ENCODE measurements at places on chromosomes 7 and 10.

DNA sequence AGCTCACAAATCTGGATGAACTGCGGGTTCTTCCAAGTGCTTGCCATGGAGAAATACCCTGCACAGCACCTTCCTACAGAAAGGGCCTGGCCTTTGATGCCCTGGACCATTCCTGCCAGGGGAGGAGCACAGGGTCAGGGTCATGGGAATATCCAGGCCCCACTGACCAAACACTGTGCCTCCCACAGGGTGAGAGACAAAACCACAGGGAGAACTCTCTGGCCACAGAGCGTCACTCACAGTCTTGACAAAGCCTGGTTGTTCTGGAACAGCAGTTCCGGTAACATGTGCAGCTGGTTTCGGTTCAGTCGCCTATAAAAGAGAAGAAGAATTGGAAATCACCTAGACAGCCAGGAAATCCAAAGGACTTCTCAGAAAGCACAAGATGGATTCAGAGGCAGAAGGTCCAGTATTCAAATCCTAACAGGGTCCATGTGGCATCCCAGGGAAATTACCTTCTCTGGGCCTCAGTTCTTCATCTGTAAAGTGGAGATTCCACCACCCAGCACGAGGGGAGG is 28.1 kb downstream of the SLIT1 start:
- no peak overlapping the region for H3K4me3 ChIP-seq
- no peaks in the 10 kb centered on the region for H3K27me3 ChIP-seq
- ATAC-seq, result peak; percentile 60
- H3K4me1 ChIP-seq, result peaks cover 15% of the 10 kb centered on the region

GRCh38 chr10:113967126-113967525 is 76.5 kb upstream of the ADRB1 start:
- no peaks in the 10 kb centered on the region for H3K27me3 ChIP-seq
- no peak for ATAC-seq
- H3K27ac ChIP-seq, result no peak overlapping the region
- H3K4me1 ChIP-seq, result peaks cover under 1% of the 10 kb centered on the region
- peaks cover 8% of the 10 kb centered on the region for H3K36me3 ChIP-seq
- no peak overlapping the region for H3K4me3 ChIP-seq

DNA sequence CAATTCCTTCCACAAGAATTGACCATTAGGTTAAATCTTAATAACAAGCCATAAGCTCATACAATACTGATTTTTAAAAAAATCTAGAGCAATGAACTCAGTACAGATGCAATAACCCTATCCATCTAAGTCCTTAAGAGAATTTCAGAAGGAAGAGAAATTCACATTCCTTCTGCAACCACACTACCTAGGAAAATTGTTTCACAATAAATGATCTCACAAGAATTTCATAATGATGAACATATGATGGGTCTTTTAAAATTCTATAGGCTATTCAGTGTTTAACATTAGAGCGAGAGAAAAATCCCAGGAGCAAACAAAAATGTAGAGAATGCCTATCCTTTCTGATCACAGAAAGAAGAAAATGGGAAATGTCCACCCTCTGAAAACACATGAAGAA is 70.0 kb upstream of the MAGI2 start:
- H3K4me1 ChIP-seq, result no peaks in the 10 kb centered on the region
- no peaks in the 10 kb centered on the region for H3K36me3 ChIP-seq
- H3K4me3 ChIP-seq, result no peak overlapping the region

DNA sequence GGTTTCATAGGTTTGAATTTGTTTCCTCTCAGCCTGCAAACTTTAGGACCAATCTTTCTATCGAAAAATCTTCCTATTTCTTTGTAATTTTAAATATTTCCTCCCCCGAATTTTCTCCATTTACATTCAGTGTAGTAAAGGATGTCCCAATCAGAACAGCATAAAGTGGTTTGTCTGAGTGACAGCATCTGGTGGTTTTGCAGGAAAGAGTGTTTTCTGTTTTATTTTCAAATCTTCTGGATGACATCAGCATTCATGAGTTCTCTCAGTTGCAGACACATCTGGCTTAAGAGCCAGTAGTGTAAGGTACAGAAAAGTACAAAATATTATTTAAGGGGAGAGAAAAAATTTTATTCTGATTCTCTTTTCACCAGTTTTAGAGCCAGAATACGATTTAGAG is 634.8 kb downstream of the PHTF2 start:
- no peak overlapping the region for H3K27ac ChIP-seq
- no peak for ATAC-seq
- H3K27me3 ChIP-seq, result no peaks in the 10 kb centered on the region
- no peak overlapping the region for H3K4me3 ChIP-seq
- H3K4me1 ChIP-seq, result no peaks in the 10 kb centered on the region
- H3K36me3 ChIP-seq, result no peaks in the 10 kb centered on the region

DNA sequence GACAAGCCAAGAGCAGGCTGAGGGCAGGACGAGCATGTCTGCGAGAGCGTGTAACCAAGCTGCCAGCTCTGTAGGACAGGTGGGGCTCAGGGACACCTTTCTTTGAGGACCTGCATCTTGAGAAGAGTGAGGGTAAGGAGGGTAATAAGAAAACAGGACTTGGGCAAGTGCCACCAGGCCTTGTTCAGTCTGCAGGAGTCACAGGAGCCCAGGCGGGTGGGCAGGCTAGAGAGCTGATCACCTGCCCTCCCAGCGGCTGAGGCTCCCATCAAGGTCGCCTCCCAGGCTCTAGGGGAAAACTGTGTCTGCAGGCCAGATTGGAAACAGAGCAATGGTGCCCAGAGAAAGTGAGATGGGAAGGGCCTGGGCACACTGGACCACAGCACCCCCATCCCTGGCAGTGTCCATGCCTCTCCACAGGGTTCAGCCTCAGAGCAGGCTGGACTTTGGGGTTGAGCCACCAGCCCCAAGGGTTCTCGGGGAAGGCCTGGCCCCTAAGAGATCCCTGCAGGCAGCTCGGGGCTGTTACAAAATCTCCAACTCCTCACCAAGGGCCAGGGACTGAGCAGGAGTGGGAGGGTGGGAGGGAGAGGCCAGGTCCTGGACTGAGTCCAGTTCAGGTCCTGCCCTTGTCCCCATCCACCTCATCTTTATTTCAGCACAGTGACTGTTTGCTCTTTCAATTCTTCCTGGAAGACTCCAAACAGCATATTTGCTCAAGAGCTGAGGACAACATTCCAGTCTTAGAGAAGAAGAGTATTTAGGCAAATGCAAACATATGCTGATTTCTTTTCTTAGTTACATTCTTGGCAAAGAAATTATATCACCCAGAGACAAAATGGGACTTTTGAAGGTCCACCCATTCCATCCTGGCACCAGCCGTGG is 161.9 kb downstream of the GRID1 start:
- H3K36me3 ChIP-seq, result no peaks in the 10 kb centered on the region
- no peaks in the 10 kb centered on the region for H3K4me1 ChIP-seq
- peaks cover 12% of the 10 kb centered on the region for H3K27me3 ChIP-seq
- no peak overlapping the region for H3K27ac ChIP-seq
- no peak for ATAC-seq

DNA sequence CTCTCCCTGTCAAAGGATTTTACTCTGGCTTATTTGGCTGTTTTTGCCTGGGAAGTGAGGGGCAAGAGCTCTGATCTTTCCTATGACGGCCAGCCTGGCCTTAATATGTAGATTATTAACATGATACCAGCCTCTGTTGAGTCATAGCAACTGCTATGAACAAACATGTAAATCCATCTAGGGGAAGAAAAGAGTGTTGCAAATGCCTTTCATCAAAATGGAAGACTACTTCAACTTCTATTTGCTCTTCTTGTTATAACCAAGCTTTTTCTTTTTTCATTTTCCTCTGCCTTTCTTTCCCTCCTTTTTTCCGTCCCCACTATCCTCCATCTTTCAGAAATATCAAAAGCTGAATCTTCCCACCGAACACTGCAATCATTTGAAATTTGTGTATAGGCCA is 46.6 kb downstream of the BTRC start:
- H3K36me3 ChIP-seq, result no peaks in the 10 kb centered on the region
- H3K27me3 ChIP-seq, result no peaks in the 10 kb centered on the region
- no peak for ATAC-seq
- no peak overlapping the region for H3K4me3 ChIP-seq
- peaks cover 15% of the 10 kb centered on the region for H3K4me1 ChIP-seq

GRCh38 chr7:154569916-154570315 is 433.0 kb downstream of the PAXIP1 start:
- H3K4me1 ChIP-seq, result no peaks in the 10 kb centered on the region
- H3K27me3 ChIP-seq, result no peaks in the 10 kb centered on the region
- no peak overlapping the region for H3K27ac ChIP-seq
- no peaks in the 10 kb centered on the region for H3K36me3 ChIP-seq

- H3K4me1 ChIP-seq, result peaks cover 22% of the 10 kb centered on the region
- no peaks in the 10 kb centered on the region for H3K36me3 ChIP-seq
- no peak for ATAC-seq
- no peaks in the 10 kb centered on the region for H3K27me3 ChIP-seq
These were observed 6.2 kb upstream of the CFAP58 start for GRCh38 chr10:104347295-104348045.

DNA sequence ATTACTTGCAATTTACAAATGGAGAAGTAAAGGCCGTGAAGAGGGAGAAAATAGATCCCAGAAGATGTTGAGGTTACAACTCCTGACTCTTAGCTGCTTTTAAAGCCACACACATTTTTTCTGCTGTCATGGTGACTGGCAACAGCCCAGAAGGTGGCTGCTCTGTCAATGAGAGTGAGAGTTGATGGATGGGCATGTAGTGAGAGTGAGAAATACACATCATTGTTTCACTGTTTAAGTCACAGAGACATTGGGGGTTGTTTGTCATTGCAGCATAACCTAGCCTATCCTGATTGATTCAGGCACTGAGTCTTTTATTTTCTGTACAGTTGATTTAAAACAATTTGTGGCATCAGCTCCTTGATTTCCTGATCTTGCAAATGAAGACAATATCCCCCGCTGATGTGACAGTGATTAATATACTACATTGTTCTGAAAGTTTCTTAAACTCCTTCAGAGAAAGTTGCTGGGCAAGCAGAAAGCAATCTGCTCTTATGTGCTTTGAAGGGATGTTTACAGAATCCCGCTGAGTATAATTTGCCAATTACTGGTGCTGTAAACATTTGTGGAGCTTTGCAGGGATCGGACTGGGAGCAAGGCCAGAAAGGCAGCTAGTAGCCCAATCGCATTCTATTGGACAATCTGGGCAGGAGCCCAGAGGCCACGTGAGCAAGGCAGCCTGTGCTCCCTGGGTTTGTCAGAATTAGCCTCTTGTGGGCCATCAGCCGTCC is 229.6 kb downstream of the PRPF18 start:
- H3K36me3 ChIP-seq, result no peaks in the 10 kb centered on the region
- no peak for ATAC-seq
- peaks cover 42% of the 10 kb centered on the region for H3K27me3 ChIP-seq
- no peak overlapping the region for H3K27ac ChIP-seq
- peaks cover 17% of the 10 kb centered on the region for H3K4me1 ChIP-seq

DNA sequence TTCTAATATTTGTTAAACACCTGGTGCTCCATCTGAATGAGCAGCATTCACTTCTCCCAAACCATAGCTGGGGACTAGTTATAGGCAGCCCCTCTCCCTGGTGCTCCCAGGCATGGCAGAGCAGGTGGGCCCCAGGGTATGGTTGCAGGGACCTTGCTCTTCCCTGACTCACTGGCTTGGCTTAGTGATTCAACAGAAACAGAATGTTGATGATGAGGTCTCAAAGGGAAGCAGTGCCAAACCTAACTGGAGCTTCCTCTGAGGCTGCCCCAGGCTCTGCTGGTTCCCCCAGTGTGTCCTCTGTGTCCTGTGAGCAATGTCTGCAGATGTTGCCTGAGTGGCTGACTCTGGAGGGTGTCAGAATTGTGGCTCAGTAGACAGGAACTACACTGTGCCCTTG is 3.7 kb downstream of the GPR26 start:
- H3K4me3 ChIP-seq, result no peak overlapping the region
- no peaks in the 10 kb centered on the region for H3K4me1 ChIP-seq
- H3K27ac ChIP-seq, result no peak overlapping the region
- H3K36me3 ChIP-seq, result no peaks in the 10 kb centered on the region
- peaks cover 66% of the 10 kb centered on the region for H3K27me3 ChIP-seq

DNA sequence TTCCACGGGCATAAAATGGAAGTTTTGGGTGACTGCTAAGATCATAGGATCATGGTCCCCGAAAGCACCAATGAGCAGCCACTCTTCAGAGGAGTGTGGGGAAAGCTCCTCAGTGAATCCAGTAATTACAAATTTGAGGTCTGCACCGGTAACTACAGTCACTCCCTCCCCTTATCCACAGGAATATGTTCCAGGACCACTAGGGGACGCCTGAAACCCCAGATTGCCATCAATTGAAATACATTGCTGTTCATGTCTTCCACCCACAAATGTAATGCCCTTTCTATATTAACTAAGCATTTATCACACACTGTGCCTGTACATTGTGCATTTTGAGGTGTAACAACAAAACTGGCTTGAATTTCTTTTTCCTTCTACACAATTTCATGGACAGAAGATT is 447.9 kb upstream of the PFKP start:
- no peak overlapping the region for H3K4me3 ChIP-seq
- ATAC-seq, result no peak
- no peaks in the 10 kb centered on the region for H3K27me3 ChIP-seq
- H3K27ac ChIP-seq, result no peak overlapping the region
- H3K4me1 ChIP-seq, result no peaks in the 10 kb centered on the region

Measured in stimulated activated memory B cell treated with anti-CD40 and anti-IgM and Interleukin-4, amounts not matched to agents 10 μg/mL and 1 μg/mL and 100 μg/mL, for 72 hours (primary cell).